NCI-H146 (cell line): ENCODE measurements at places on chromosomes 6 and 20.
A peak's percentile ranks its signal among the peaks of the same experiment; 100 is the strongest.

- DNase-seq: no peak
These were observed 32.4 kb downstream of the VAPB start for GRCh38 chr20:58421497-58421850.

DNA sequence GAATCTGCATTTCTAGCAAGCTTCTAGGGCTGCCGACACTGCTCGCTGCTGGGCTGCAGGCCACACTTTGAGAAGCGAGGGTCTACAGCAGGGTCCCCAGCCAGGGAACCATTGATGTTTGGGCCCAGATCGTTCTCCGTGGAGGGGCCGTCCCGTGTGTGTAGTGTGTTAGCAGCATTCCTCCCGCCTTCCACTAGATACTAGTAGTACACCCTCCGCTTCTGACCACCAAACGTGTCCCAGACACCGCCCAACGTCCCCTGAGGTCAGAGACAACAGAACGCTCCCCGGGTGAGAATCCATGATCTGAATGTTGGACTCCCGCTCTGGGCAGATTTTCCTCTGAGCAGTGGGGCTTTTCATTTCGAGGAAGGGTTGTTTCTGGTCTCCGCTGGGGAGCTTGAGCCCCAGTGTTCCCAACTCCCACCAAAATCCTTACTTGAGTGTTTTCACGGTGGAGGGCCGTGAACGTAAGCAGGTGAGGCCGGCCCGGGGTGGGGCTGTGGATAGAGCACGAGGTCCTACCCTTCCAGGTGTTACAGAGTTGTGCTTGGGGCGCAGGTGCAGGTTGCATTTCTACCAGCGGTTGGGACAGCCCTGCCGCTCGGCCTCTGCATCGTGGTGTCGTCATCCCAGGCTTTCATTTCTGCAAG lies 124.6 kb downstream of the SYCP2 start:
- no peak for DNase-seq

GRCh38 chr20:40945754-40946450 lies 82.7 kb upstream of the TOP1 start:
- DNase-seq: peak; percentile 29

GRCh38 chr20:59007665-59008511 lies 834 bp upstream of the CTSZ start:
- no peak for DNase-seq

- peak; percentile 20 for DNase-seq
These were observed 121.1 kb downstream of the TRIM27 start for GRCh38 chr6:28802417-28803336.

DNA sequence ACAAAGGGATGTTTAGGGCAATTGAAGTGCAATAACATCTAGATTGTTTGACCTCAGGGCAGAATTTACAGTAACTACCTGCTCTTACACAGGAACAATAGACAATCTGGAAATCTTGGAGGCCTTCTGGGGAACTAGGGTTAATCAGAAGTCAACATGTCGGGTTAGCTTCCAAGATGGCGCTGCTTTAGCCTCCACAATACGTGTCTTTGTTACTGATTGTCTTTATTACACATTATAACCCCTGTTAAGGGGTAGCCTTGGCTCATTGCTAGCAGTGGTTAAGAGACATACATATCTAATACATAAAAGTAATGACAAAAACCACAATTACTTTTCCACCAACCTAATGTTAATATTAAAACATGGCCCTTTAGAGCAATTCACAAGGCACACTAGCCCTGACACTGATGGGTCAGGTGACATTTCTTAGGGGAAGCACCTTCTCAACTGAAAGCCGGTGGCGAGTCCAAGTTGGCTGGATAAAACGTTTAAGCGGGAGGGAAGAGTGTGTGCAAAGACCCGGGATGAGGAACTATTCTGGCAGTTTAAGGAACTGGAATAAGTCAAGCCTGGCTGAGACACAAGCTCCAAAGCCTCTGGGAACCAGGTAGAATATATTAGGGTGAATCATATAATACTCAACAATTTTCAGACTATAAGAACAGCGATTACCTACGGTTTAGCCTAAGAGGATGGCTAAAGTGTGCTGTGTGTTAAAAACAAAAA lies 236.9 kb downstream of the BCAS1 start:
- no peak for DNase-seq

DNA sequence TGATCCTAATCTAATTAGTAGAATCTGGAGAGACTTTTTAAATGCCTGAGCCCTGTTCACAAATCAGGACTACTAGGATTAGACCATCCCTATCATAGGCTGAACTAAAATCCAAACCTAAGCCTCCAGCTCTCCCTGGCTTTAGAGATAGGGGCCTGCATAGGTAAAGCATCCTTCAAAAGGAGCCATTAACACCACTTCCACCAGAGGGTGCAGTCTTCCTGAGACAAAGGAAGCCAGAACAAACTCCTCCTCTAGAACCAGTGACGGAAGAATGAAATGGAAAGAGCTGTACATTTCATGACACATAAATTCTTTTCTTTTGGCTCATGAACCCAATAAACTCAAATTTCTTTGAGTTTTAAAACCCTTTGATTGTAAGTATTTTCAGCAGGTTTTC lies 291.2 kb upstream of the ADGRB3 start:
- peak; percentile 33 for DNase-seq

GRCh38 chr6:144338951-144339700 lies 54.0 kb downstream of the UTRN start:
- DNase-seq: no peak

DNA sequence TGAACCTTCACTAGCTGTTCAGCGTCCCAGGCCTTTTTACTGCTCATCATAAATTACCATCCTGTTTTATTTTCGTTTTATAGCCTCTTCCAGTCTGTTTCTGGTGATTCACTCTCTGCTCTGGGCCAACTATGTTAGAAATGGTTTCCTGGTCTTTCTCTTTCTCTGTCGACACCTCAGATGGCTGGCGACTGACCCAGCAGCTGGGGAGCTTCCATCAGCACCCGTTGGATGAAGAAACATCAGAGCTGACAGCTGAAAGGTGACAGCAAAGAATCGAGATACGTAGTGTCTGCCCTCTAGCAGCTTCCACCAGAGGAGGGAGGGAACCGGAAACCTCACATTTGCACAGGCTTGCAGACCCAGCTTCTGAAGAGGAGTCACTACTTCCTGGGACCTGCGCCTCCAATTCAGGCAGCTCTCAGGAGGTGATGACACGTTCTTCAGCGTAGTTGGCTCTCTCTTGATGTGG lies 82.9 kb upstream of the MLN start:
- no peak for DNase-seq

DNA sequence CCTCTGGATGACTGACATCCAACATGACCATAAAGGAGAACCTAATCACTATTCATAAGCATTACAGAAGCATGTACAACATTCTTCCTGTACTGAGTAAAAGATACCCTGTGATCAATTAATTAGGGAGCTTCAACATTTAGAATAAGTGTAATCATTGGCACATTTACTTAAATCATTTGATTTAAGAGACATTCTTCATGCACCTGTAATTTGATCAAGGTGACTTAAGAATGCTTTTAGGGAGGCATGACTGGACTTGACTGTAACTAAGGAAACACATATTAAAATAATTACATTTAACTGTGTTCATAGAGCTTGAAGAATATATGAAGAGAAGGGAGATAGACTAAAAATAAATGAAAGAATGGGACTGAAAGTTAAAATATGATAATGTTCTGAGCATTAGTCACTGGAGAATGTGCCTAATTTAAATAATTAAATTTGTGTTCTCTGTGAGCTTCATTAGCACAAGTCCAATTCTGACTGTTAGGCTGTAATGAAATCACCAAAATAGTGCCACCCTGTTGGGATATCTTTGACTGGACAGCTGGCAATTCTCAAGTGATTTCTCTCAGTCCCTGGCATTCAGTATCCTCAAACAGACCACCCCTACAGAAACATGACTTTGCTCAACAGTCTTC lies 295.5 kb upstream of the ADGRB3 start:
- no peak for DNase-seq

- DNase-seq: peak; percentile 76
These were observed 95.9 kb downstream of the CDKAL1 start for GRCh38 chr6:20630136-20630535.

- no peak for DNase-seq
These were observed 1296.8 kb upstream of the EYS start for GRCh38 chr6:67003844-67004243.

GRCh38 chr6:71967436-71967835 lies 81.1 kb downstream of the RIMS1 start:
- no peak for DNase-seq

- no peak for DNase-seq
These were observed 1140.2 kb downstream of the HACE1 start for GRCh38 chr6:103719545-103719944.

- DNase-seq: no peak
These were observed 769.9 kb downstream of the QKI start for GRCh38 chr6:164184410-164184809.

DNA sequence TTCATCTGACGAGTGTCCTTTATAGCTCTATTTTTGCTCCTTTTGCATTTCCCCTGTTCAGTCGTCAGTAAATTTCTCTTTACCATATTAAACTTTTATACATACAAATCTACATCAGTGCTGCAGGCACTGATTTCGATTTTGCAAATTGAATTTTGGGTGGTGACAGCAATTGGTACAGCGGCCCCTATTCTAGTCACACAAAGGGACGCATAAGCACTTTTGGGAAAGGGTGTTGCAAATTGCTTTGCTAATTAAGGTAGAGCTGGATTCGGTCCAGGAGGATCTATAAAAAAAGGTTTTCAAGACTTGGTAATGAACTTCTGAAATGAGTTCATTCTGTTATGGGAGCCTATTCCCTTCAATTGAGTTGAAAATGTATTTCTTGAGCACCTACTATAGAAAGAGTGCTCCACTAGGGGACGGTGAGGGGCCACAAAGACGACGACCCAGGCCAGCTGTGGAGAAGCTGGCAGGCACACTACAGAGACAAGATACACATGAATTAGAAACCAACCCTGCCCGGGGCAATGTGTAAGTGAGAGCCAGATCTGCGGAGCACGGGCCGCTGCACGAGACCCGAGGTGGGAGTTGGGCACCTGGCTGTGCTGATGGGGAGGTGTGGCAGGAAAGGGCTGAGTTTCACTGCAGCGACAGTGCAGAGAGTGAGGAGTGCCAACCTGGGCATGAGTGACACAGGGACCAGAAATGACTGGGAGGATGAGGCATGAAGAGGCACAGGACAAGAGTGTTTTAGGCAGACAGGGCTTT lies 5.4 kb downstream of the UQCC2 start:
- DNase-seq: no peak

GRCh38 chr6:4565301-4566250 lies 210.6 kb upstream of the CDYL start:
- no peak for DNase-seq

GRCh38 chr6:159821122-159821521 lies 21.0 kb downstream of the PNLDC1 start:
- DNase-seq: no peak

DNA sequence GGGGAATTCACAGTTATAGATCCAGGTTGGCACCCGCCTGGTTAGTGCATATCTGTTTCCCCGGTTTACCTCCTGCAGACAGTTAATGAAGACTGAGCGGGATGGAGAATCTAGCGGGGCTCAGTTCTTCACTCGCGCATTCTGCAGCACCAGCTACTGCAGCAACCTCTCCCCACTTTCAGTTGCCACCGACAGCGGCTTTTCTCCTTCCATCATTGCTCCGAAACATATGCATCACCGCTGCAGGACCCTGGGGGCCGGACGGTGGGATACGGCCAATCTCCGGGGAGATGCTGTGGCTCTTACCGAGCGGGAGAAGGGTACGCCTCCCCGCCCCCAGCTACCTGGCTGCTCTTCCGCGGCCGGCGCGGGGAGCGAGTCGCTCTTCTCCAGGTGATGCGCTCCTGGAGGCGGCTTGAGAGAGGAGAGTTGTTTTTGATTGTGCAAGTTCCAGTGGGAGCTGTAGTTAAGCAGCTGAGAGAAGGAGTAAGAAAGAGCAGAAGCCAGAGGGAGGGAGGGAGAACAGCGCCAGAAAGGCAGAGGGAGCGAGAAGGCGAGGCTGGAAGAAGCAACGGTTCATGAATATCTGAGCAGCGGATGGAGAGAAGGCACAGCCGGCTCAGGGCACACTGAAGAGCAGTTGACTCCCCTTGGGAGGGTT lies at the start of gene SGK1:
Gene SGK1 (minus strand): TSS at position 642 of the 661 bp plus-strand sequence. CDS start 652 bp downstream, outside the sequence.
- peak; percentile 87 for DNase-seq

- DNase-seq: no peak
These were observed 4.2 kb downstream of the FOXC1 start for GRCh38 chr6:1613688-1614447.

DNA sequence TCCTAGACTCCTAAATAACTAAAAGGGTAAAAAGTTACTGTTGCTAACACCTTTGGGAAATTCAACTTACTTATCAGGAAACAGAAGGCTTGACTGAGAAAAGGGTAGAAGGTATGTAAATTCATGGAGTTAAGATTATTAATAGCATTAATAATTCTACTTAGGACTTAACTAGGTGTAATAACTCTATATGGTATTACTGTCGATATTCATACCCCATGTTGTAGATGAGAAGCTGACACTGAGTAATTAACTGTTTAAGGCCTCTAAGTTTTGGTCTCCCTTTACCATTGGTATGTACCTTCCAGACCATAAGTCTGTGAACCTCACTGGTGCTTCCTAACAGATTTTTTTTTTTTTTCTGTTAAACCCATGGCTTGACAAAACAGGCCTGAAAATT lies 15.4 kb downstream of the GLO1 start:
- DNase-seq: no peak

- no peak for DNase-seq
These were observed 167.3 kb downstream of the GRM4 start for GRCh38 chr6:33978412-33979150.

- DNase-seq: no peak
These were observed 95.8 kb upstream of the PLCB4 start for GRCh38 chr20:8972963-8973705.

GRCh38 chr6:129342243-129342642 lies 367.7 kb downstream of the ARHGAP18 start:
- no peak for DNase-seq

DNA sequence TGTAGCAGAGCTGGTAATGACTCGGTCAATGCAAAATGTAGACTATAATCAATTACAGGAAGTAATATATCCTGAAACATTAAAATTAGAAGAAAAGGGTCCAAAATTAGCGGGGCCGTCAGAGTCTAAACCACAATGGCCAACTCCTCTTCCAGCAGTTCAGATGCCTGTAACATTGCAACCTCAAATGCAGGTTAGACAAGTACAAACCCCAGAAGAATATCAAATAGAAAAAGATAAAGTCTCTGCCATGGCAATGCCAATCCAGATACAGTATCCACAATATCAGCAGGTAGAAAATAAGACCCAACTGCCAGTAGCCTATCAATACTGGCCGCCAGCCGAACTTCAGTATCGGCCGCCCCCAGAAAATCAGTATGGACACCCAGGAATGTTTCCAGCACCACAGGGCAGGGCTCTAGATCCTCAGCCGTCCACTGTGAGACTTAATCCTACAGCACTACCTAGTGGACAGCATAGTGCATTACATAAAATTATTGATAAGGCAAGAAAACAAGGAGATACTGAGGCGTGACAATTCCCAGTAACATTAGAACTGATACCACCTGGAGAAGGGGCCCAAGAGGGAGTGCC lies 158.4 kb downstream of the GPX5 start:
- DNase-seq: peak; percentile 33

- no peak for DNase-seq
These were observed 316.9 kb upstream of the PRDM1 start for GRCh38 chr6:105769197-105769596.

DNA sequence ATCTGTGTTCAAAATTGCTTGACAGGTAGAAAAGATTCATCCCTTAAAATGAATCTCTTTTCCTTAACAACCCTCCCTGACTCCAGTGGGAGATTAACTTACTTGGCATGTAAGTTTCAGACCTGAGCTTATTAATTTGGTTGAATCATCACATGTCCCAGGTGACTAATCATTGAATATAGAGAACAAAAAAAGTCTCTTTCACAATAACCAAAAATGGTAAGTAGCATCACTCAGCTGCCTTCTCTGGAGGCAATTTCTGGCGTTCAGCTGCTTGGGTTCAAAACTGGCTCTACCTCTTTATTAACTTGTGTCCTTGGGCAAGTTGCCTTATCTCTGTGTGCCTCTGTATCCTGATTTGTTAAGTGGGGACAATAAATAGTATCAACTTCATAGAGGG lies 2.9 kb downstream of the C6orf141 start:
- no peak for DNase-seq
